ENCODE measurements at places on chromosomes 7 and 10. TPM values are rescaled to one million over a fixed set of nuclear protein-coding genes. Genes with fewer than 3 reads are reported as not detected.

GRCh38 chr7:40647719-40648118 lies 512.9 kb downstream of the SUGCT start:
- DNase-seq = no peak

- no peak for DNase-seq
These were observed 512 bp downstream of the FAM24B start for GRCh38 chr10:122878799-122879338.

- DNase-seq = no peak
These were observed 91.1 kb downstream of the SORCS3 start for GRCh38 chr10:104732222-104732621.

Gene TRPV5
- total RNA-seq = not detected

DNA sequence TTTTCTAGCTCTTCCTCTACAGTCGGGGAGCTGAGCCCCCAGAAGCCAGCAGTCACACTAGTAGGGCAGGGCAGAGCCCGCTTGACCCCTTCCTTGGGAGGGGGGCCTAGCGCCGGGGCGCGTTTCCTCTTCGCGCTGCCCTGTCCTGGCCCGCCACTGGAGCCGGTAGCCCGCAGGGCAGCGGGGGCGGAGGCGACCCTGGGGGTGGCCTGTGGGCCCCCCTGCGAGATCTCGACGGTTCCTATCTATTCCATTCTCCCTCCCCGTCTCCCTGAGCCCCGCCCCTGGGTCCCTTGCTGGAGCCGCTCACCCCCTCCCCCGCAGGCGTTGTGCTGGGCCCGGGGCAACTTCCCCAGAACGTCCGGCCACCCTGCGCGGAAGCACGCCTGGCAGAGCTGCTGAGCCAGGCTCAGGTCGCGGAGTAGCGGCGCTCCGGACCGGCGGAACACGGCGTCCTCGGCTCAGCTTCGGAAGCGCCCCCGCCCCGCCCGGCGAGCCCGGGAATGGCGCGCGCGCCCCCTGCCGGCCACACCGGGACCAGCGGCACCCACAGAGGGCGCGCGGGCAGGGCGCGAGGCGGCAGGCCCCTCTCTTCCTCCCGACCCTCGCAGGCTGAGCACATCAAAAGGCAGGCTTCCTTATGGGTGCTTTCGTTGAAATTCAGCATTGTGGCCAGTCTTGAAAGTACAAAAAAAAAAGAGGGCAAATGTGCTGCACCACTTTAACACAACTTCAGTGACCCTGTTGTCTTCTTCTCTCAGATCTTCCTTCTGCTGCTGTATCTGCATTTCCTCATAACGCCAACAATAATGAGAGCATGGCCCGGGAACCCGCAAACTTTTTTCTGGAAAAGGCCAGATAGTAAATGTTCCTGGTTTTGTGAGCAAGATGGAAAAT lies 327.6 kb downstream of the TNS3 start:
- peak; percentile 80 for DNase-seq

Gene MSMB
- not detected for total RNA-seq

- DNase-seq = no peak
These were observed 103.2 kb downstream of the WDR37 start for GRCh38 chr10:1159131-1160061.

GRCh38 chr7:148397551-148397950 lies 193.0 kb upstream of the C7orf33 start:
- no peak for DNase-seq

DNA sequence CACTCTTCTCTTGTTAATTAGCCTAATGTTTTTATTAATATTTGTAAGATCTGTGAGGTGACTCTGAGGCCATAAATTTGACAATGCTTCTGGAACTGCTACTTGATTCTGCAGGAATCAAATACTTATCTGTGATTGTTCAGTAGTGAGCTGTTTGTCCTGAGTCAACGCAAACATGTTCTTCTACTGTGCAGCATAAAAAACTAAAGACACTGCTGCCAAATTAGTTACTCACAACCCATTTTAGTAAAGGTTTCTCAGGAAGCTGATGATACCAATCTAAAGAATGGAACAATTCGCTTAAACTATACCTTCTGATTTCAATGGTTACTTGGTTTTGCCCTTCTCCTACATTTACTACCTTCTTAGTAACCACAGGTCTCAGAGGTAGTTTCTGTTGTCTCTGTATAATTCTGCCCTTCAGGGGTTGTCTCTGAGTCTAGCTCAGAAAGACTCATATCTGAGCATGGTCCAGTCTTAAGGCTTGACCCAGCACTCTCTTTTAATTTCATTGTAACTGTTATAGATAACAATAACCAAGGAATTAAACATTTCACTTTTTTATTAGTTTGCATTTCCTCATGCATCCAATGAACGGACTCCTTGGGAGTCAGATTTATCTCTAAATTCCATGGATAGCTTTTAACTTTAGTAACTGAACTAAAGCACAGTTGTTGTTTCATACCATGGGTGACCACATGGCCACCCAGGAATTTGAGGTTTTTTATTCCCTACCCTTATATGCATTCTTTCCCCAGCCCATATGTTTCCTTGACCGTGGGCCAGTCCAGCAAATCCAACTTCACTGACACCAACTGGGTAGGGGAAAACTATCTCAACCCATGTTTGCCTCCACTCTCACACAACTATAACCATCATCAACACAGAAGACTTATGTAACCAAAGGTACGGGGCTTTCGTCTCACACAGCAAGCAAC lies 309.5 kb upstream of the TEX47 start:
- peak; percentile 54 for DNase-seq

DNA sequence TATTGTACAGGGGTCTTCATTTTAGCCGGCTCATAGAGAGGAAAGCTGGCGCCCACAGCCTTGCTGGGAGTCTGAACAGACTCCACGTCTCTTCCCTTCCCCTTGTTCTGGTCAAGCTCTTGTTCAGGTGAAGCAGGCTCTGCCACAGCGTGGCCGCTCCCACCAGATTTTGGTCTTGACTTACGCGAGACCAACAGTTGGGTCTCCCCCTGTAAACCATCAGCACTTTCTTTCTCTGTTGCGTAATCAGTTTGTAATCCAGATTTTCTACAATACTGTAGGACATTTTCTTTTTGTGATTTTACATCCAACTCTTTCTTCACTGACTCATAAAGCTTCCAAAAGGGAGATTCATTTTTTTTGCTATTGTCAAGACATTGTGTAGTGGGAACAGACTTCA lies 10.9 kb downstream of the MKI67 start:
- DNase-seq = no peak

Gene IFIT1B
- not detected for total RNA-seq

Gene MMD2
- not detected for total RNA-seq

- DNase-seq = peak; percentile 93
These were observed 7.3 kb downstream of the NCOA4 start for GRCh38 chr10:46022978-46023702.

- peak; percentile 34 for DNase-seq
These were observed 97.3 kb downstream of the CLEC2L start for GRCh38 chr7:139620676-139621344.

DNA sequence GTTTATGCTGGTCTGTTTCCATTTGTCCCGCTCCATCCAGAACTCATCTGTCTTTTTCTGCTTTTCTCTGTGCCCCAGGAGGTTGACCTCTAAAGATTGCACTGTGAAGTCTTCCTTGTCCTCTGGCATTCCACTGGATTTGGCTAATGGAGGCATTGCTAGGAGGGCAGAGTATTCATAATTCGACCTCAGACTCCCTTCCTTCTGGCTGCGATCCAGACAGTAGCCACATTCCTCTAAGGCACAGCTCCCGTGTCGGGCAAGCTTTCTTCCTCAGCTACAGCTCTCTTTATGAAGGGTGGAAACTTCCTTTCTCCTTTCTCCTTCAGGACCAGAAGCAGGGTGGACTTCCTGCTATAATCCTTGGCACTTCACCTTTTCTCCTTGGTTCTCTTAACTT lies 175.9 kb downstream of the BAMBI start:
- peak; percentile 34 for DNase-seq

Gene GLI3
- 3.7 TPM for total RNA-seq

- DNase-seq = no peak
These were observed 109.0 kb downstream of the CCDC71L start for GRCh38 chr7:106551936-106552335.

Gene BTBD16
- 1.2 TPM for total RNA-seq

- DNase-seq = peak; percentile 50
These were observed 124.5 kb downstream of the TMEM168 start for GRCh38 chr7:112665709-112666108.

Gene LLCFC1
- not detected for total RNA-seq

DNA sequence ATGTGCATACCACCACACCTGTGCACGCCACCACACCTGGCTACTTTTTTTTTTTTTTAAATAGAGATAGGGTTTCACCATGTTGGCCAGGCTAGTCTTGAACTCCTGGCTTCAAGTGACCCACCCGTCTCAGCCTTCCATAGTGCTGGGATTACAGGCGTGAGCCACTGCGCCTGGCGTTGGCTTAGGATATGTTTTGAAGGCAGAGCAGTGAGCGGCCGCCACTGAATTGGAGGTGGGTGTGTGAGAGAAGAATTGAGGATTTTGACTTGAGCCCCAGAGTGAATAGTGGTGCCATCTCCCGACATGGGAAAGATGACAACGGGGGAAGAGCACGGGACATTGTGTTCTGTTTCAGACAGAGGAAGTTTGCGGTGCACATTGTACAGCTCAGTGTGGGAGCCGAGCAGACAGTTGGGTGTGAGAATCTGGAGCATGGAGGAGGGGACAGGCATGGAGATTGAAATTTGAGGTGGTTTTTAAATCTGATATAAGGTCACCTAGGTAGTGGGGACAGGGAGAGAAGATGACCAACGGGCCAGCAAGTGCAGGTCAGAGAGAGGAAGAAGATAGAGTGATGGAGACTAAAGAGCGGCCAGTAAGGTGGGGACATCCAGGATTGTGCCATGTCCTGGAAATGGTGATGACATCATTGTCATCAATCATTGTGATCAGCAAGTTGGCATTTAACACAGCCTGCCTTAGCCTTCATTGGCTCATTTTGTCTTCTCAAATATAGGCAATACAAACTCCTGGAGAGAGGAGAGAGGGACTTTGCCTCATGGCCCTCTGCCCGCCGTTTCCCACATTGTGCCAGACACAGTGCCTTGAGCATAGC lies 35.8 kb downstream of the VWA2 start:
- no peak for DNase-seq

Gene LRRD1
- 0.29 TPM for total RNA-seq

DNA sequence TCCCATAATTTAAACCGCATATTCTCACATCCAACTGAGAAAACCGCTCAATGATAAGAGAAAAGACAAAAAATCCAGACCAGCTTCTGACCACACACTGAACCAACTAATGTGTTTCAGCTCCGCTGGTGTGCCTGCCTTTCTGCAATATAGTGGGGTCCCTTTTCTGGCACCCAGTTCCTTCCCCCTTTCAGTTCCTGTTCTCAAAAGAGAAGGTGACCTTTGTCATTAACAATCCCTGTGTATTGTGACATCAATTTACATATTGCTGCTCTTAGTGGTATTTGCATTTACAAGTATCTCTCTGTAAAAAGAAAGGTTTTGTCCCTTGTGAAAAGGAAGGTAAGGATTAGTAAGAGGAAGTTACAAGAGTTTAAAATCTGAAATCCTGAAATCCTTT lies 1.4 kb downstream of the PPP1R17 start:
- no peak for DNase-seq

GRCh38 chr7:50368366-50368765 lies 63.9 kb downstream of the IKZF1 start:
- no peak for DNase-seq

Gene C7orf33
- not detected for total RNA-seq

DNA sequence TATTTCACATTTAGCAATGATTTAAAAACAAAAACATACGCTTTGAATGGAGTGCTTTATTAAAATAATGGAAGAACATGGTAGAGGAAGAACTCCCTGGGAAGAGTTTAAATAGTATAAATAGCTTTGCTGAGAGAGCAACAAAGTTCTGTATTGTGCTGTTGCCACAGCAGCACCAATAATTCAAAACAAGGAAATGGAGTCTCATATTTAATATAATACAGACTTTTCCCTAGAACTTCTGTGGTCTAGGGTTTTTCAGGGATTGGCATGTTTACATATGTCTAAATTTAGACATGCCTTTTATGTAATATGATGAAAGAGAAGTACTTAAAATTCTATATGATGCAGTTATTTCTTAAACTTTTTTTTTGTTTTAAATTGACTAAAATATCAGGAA lies 217.2 kb upstream of the HDAC9 start:
- no peak for DNase-seq

DNA sequence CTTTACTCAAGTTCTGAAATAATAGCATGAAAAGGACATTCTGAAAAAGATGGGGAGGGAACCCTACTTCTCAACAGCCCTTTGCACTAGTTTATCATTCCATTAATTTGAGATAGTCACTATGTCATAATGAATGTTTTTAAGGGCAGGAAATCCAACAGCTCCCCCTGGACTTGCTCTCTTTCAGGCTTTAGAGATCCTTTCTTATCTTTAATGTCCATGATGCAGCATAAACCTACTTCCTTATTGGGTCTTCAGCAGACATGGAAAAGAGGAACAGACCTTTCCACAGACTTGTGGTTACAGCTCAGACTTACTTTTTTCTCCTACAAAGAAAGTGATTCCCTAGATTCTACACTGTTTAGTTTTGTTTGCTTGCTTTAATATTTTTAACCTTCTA lies 87.3 kb downstream of the IDE start:
- no peak for DNase-seq

DNA sequence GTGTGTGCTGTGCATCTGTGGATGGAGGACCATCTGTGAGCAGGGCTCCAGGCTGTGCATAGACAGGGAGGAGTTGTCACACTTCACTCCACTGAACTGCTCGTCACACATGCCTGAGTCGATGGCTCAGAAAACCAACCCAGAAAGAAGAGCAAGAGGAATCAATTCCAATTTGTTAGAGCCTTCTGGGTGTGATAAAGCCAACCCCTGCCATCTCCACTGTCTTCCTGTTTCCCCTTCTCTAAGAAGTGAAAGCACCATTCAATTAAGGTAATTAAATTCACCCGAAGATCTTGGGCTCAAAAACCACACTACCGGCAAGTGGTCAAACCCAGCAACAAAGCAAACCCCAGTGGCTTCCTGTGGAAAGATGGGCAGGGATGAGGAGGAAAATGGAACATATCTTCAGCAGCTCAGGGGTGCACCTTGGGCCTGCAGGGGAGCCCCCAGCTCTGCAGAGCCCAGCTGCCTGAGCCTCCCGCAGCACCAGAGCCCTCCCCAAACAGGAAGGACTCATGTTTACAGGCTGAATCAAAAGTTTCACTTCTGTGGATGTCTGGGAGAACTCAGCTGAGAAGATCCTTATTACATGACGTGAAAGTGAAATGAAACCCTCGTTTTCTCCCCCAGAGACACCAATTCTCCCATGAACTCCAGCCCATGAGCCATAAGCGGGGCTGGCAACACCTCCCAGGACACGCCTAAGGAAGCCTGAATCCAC lies 10.9 kb downstream of the C10orf71 start:
- DNase-seq = no peak

Gene SLC26A4
- total RNA-seq = 3.1 TPM

Gene CISD1
- total RNA-seq = 46.3 TPM

DNA sequence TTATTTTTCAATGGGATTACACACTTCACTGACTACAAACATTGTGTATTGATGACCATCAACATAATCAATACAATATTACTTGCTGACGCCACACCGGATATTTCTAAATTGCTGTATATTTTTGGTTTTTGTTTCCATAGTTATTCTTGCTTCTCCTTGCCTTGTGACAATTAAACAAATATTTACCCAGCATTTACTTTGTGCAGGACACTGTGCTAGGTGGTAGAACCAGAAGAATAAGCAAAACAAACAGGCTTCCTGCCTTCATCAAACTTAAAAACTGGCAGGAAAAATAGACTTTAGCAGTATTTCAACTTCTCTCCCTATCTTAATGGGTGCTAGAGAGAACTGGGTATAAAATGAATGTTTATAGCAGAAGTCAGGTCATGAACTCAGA lies 50.6 kb downstream of the ZNF277 start:
- DNase-seq = no peak

Gene CNPY1
- 2.2 TPM for total RNA-seq

GRCh38 chr7:39808796-39809481 lies 141.1 kb upstream of the CDK13 start:
- DNase-seq = no peak

Measured in myocyte (in vitro differentiated cells).